ENCODE measurements at places on chromosomes 13 and 19.
A peak's percentile ranks its signal among the peaks of the same experiment; 100 is the strongest.

- no peak for DNase-seq
Measured at GRCh38 chr13:73556128-73556527, 497.3 kb downstream of the KLF5 start.

- DNase-seq, result no peak
Measured at GRCh38 chr13:79491715-79492114, 10.8 kb downstream of the NDFIP2 start.

- no peak for DNase-seq
Measured at GRCh38 chr19:32464279-32464678, 58.7 kb downstream of the DPY19L3 start.

DNA sequence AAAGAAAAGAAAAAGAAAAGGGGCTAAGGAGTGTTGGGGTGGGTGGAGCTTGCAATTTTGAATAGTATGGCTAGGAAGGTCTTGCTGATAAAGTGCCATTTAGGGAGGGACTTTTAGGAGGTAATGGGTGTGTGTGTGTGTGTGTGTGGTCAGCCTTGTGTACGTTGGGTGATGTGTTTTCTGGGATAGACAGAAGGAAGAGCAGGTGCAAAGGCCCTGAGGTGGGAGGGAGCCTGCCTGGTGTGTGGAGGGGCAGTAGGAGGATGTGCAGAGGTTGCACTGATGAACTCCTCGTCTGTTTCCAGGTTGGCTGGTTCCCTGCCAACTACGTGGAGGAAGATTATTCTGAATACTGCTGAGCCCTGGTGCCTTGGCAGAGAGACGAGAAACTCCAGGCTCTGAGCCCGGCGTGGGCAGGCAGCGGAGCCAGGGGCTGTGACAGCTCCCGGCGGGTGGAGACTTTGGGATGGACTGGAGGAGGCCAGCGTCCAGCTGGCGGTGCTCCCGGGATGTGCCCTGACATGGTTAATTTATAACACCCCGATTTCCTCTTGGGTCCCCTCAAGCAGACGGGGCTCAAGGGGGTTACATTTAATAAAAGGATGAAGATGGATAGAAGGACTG, 30.5 kb upstream of the ADGRE1 start:
- DNase-seq, result peak; percentile 10

DNA sequence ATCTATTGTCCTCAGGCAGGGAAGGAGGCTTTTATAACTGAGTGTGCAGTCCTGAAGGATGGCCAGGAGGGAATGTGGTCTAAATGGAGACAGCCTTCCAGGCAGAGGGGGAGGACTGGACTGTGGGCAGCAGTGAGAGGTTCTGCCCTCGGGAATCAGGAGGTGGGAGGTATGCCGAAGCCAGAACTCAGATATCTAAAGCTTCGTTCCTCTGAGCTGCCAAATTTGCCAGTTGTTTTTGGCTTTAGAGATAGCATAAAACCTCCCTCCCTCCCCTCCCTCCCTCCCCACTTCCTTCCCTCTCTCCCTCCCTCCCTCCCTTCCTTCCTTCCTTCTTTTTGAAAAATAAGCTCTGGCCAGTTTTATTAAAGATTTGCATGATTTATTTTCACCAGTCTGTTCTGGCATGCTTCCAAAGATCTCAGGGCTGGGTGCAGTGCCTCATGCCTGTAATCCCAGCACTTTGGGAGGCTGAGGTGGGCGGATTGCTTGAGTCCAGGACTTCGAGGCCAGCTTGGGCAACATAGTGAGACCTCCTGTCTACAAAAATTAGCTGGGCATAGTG, 2.4 kb downstream of the MEDAG start:
- no peak for DNase-seq

DNA sequence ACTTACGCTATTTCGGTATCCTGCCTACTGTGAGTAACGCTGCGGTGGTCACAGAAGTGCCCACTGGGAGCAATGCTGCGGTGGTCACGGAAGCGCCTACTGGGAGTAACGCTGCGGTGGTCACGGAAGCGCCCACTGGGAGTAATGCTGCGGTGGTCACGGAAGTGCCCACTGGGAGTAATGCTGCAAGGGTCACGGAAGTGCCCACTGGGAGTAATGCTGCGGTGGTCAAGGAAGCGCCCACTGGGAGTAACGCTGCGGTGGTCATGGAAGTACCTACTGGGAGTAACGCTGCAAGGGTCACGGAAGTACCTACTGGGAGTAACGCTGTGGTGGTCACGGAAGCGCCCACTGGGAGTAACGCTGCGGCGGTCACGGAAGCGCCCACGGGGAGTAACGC, 52.1 kb upstream of the SOX1 start:
- no peak for DNase-seq

DNA sequence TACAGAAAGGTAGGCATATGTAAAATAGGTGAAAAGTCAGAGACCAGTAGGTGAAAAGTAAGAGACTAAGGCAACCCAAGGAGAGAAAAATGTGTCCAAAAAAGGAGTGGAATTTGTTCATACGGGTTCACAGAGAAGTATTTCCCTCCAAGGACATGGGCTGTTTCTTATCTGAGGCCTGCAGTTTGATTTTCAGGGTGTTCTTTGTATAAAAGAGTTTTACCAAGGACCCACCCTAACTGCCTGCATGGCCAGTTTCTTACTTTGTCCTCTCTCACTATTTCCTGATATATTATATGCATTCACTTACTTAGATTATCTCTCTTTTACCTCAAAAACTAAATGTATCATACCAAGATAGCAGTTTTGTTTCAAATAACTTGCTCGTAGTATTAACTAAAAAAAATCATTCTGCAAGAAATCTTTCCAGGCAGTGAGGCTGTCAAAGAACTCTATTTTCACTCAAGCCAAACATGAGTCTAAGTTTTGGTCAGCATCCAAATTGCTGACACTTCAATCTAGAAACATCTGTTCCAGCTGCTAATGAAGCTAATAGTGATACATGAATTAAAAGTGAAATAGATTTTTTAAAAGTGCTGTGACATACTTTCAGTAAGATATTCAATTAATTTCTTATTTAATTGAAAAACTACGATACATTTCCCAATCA, 141.4 kb upstream of the SGCG start:
- DNase-seq, result no peak

- DNase-seq, result no peak
Measured at GRCh38 chr13:69109891-69110525, 997.6 kb upstream of the ATXN8OS start.

- DNase-seq, result no peak
Measured at GRCh38 chr13:33212396-33212795, 73.2 kb downstream of the STARD13 start.

GRCh38 chr13:62643007-62643483, 1227.4 kb upstream of the PCDH20 start:
- no peak for DNase-seq

DNA sequence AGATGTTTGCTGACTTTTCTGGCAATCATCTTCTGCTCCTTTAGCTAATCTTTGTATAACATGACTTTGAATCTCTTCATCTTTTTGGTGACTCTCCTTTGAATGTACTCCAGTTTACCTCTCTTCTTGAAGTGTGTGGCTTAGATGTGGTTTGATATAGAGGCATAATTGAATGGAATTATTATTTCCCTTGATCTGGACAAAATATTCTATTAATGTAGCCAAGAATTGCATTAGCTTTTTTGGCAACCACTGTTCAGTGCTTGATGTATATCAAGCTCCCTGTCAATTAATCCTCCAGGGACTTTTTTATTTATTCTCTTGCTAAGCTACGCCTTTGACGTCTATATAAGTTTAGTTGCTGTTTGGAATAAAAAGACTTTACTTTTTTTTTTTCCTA, 490.8 kb downstream of the PCDH20 start:
- no peak for DNase-seq

GRCh38 chr13:110382830-110383229, 75.7 kb downstream of the COL4A2 start:
- no peak for DNase-seq

All from pons (tissue), 1 donor.